ENCODE measurements at places on chromosomes 1 and 21.

DNA sequence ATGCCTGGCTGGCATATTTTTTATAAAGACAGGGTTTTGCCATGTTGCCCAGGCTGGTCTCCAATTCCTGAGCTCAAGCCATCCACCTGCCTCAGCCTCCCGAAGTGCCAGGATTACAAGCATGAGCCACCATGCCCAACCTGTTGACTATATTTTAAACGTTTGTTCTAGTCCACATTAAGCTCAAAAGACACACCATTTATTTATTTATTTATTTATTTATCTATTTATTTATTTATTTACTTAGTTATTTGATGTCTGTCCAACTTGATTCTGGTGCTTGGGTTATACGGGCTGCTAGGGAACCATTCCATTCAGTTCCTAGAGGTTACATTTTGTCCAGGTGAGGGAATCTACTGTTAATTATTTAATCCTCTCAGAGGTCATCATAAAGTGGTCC lies 98.1 kb upstream of the ADGRL4 start:
- DNase-seq, result no peak

GRCh38 chr21:44464351-44464750 lies 9.0 kb downstream of the LRRC3 start:
- no peak for DNase-seq

GRCh38 chr1:33029209-33029608 lies 7.5 kb downstream of the AK2 start:
- no peak for DNase-seq

DNA sequence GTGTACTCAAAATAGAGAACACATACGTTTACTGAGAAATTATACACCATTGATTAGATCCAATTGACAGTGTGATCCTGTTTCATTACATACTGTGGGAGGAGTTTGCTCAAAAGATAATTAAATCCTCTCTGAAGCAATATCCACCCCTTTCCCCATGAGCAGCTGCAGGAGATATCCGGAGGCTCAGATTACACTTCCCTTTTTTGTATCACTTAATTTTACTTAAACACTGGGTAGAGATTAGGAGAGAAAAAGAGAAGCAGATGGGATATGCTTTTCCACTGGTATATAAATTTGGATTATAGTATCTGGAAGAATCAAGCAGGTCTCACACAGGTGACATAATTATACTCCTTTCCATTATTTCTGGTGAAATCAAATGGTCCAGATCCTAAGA lies 333.3 kb upstream of the ZRANB2 start:
- no peak for DNase-seq

- no peak for DNase-seq
These were observed 8.6 kb downstream of the LIX1L start for GRCh38 chr1:145949219-145949618.

DNA sequence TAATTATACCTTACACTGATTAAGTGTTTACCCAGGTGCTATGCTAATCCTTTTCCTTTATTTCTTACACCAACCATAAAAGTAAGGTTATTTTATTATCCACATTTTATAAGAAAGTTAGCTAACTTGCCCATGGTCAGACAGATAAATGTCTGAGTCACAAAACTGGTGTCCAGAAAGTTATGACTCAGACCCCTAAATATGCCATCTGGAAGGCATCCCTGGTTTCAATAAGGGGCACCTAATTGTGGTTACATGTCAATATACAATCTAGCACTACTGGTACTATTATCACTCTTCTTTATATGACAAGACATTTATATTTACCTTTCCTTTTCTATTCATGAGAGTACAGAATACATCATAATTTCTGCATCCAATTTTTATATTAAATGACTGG lies 496.5 kb upstream of the ADGRL2 start:
- DNase-seq, result no peak

DNA sequence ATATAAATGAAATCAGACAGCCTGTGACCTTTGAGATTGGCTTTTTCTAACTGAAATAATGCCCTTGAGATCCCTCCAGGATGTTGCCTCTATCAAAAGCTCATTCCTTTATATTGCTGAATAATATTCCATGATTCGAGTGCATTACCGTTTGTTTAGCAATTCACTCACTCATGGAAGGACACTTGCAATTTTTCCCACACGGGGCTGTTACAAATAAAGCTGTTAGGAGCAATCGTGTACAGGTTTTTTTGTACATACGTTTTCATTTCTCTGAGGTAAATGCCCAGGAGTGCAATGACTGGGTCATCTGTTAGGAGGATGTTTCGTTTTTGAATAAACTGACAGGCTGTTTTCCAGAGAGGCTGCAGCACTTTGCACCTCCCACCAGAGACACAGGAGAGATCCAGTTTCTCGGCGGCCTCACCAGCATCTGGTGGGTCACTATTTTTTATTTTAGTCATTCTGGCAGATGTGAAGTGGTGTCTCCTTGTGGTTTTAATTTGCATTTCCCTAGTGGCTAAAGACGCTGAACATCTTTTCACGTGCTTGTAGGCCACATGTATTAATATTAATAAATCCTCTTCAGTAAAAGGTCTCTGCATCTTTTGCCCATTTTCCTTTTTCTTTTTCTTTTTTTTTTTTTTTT lies 11.0 kb downstream of the PRDM15 start:
- no peak for DNase-seq

GRCh38 chr1:111486431-111486830 lies 12.6 kb downstream of the C1orf162 start:
- DNase-seq, result no peak

DNA sequence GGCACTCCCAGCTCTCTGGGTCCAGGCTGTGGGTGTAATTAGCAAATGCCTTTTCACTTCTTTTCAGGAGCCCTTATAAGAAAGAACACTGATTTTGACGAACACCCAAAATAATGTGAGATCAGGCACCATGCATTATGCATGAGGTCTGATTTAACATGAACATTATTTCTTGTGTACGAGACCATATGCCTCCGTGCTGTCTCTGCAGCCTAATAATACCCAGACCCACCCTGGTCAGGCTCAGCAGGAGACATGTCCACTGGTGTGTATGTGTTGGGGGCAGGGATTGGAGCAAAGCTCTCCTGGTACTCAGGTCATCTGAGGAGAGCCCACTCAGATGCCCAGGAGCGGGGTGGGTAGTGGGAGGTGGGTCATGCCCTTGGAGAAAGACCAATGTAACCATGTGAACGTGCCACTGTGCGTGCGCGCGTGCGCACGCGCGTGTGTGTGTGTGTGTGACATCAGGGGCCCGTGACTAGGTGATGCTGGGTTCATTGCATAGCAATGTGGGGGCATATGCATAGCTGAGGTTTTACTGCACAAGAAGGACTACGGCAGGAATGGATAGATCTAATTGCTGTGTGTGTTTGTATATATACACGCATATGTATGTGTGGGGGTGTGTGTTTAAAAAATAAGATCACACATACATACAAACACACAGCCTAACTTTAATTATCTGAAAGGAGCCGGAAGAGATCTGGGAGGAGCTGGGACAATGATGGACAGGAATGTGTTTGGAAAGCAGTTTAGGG lies 7.1 kb downstream of the POU3F1 start:
- no peak for DNase-seq

DNA sequence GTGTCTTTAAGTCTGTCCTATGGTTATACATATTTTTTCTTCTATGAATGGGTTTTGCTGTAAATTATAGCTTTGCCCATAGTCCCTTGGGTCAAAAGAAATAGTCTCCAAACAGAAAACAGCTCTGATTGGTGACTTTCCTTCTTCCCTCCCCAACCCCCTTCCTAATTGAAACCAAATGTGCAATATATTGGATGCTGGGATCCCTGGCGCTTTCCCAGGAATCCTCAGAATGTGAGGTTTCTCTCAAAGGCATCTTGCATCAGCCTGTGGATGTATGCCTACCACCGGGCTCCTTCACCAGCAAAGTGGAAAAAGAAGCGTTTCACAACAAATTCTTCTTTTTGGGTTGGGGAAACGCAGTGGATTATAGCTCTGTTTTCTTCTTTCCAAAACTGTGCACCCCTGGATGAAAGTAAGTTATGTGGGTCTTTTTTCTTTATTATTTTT lies at the start of gene DDR2:
Gene DDR2, plus strand, starts transcription at position 248 of the 450 bp plus-strand sequence. CDS start 86,600 bp downstream, outside the sequence.
- no peak for DNase-seq

DNA sequence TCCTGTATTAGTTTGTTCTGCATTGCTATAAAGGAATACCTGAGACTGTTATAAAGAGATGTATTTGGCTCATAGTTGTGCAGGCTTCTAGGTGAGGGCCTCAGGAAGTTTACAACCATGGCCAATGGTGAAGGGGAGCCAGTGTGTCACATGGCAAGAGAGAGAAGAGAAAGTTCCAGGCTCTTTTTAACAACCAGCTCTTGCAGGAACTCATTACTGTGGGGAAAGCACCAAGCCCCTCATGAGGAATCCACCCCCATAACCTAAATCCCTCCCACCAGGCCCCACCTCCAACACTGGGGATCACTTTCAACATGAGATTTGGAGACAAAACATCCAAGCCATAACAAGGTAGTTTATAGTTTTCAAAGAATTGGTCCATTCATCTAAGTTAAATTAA lies 5.0 kb upstream of the MEAF6 start:
- DNase-seq, result no peak

- DNase-seq, result no peak
These were observed 34.5 kb downstream of the MAN1C1 start for GRCh38 chr1:25651036-25651640.

GRCh38 chr1:59018446-59018845 lies 234.6 kb upstream of the JUN start:
- DNase-seq, result no peak

DNA sequence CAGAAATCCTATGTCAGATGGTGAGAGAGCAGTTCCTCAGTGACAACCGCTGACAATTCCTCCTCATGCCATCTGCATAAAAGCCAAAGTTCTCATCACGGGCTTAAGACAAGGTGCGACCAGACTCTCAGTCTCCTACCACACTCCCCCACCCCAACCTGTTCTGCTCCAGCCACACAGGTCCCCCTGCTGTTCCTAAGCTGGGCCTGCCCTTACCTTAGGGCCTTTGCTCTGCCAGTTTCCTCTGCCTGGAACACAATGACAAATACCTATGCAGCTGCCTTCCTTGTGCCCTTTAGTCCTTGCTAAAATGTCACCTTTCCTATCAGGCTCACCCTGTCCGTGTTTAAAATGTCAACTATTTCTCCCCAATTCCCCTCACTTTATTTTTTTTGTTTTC lies 382.2 kb downstream of the NTNG1 start:
- no peak for DNase-seq

- no peak for DNase-seq
These were observed 14.5 kb upstream of the IKBKE start for GRCh38 chr1:206455666-206456344.

All from naive thymus-derived CD4-positive, alpha-beta T cell (primary cell).